Stimulated activated CD4-positive, alpha-beta T cell treated with anti-CD3 and anti-CD28 coated beads, Interleukin-12 subunit alpha, Interleukin-12 subunit beta, amount 100 ng/mL, for 48 hours (primary cell): ENCODE measurements at places on chromosomes 6 and 20.

- no peak for DNase-seq
Observed at GRCh38 chr6:18920701-18921100, 533.6 kb downstream of the RNF144B start.

- DNase-seq: no peak
Observed at GRCh38 chr6:5992551-5993225, 14.0 kb downstream of the NRN1 start.

DNA sequence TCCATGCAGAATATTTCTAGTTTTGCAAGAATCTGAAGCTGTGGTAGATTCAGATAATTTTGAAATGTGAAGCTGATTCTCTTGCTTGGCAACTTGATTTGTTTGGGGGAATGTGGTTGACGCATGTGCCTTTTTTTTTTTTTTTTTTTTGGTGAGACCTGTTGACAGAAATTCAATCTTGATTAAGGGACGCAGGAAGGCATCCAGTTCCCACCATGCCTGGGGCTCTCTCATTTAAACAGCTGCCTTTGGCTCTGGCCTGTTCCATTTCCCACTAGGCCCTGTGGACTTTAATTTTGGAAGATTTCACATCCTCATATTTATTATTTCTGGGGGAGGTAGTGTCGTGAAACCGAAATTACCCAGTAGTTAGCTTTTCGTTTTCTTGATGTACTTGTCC is 8.6 kb downstream of the TPX2 start:
- no peak for DNase-seq

DNA sequence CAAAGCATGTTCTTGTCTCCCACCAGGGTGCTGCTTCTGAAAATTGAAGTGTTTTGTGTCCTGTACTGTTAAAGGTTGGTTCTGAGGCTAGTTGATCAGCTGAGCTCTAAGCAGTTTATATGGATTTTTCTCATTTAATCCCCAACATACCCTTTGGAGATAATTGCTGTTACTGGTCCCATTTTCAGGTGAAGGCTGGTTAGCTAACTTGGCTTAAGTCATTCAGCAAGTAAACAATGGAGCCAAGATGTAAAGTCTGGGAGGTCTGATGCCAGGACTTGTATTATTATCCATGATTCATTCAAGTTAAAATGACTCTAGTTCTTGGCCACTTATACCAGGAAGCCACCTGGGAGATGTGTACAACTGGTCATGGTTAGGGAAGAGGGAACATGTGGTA is 42.5 kb upstream of the FERMT1 start:
- no peak for DNase-seq

GRCh38 chr6:109166673-109167072 is 71.4 kb downstream of the CEP57L1 start:
- DNase-seq: no peak

DNA sequence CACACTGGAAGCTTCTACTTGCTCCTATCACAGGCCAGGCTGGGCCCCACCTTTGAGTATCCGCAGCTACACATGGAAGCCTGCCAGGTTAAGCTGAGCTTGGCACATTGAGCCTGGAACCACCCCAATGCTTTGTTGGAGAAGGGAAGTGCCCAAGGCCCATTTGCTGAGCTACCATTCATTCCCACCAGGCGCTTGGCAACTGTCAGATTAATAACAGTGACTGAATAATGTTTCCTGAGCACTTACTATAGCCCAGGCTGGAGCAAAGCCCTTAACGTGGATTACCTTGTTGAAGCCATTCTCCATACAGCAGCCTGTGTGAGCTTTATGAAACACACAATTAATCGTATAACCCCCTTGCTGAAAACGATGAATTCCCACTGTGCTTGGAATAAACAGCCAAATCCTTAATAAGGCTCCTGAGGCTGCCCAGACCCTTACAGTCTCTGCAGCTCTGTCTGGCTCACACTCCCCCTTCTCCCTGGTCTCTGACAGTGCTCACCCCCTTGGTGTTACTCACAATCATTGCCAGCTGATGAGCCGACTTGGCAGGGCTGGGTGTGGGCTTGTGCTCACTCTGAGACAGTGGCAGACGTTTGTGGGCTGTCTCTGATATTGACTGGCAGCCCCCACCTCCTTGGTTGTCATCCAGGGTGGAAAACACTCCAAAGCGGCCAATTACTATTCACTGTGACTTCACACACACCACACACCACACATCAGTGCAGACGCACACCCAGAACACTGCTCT is 357.1 kb downstream of the MAFB start:
- no peak for DNase-seq

DNA sequence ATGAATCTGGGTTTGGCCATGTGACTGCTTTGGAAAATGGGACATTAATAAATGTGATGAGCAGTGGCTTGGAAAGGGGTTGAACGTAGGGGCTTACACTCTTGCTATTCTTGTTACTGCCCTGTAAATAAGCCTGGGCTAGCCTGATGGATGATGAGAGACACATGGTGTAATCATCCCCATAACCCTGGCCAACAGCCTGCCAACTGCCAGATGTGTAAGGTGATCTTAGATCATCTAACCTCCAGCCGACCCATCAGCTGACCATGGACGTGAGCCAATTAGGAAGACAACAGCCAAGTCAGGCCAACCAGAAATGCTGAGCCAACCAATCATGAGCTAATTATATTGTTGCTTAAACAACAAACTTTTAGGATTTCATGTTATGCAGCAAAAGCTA is 25.2 kb downstream of the FBXO30 start:
- DNase-seq: no peak

DNA sequence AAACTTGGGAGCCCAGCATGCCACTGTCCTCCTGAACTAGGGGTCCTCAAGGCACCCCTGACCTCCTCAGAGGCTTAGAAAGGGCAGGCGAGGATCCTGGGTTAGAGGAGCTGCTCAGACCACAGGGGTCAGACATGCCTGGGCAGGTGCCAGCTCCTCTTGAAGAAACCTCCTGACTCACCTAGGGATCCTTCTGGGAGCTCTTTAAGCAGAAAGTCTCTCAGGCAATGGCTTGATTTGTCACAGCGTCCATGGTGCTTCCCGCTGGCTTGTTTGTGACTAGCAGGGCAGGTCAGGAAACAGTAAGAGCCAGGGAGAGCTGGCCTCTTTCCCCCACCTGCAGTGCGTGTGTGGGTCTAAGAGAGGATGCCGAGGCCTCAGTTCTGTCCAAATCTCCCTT is 174.5 kb upstream of the SNX9 start:
- DNase-seq: no peak

- DNase-seq: no peak
Observed at GRCh38 chr6:166952121-166952520, 4.2 kb downstream of the RNASET2 start.

- no peak for DNase-seq
Observed at GRCh38 chr20:24950128-24950835, 1.2 kb downstream of the CST7 start.

- DNase-seq: no peak
Observed at GRCh38 chr6:33172688-33173534, 19.4 kb downstream of the COL11A2 start.

DNA sequence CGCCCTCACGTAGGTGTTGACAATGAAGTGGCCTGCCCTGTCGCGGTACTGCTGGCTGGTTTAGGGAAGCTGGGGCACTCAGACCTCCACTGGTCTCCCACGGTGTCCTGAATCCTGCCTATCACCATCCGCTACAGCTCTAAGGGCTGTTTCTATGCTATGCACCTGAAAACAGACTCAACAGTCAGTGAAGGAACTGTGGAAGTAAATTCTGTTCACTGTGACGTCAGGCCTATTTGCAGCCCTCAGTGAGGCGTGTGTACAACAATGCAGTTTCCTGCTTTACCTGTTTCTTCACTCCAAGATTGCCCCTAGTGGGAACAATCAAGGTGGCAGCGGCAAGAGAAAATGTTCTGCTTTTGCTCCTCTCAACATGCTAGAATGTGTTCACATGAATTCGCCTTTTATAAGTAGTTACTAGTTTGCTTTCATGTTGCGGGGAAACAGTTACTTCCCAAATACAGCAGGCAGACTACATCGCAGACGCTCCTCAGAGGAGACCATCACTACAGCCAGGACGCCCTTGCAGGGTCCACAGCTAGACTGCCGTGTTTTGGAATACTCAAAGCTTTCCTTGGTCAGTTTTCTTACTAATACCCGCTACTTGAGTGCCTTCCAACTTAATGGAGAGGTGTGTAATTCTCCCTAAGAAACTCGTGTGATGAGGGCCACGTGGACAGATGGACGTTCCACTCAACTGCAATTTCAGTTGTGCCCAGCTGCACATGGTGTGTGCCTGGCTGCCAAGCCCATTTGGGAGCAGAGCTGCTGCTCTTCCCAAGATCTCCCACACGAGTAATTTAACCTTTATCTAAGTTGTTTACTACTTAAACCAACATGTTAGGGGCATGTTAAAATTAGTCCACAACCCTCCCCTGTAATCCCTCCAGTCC is 25.4 kb downstream of the DIDO1 start:
- no peak for DNase-seq

GRCh38 chr20:51348876-51349275 is 193.6 kb downstream of the NFATC2 start:
- DNase-seq: no peak

DNA sequence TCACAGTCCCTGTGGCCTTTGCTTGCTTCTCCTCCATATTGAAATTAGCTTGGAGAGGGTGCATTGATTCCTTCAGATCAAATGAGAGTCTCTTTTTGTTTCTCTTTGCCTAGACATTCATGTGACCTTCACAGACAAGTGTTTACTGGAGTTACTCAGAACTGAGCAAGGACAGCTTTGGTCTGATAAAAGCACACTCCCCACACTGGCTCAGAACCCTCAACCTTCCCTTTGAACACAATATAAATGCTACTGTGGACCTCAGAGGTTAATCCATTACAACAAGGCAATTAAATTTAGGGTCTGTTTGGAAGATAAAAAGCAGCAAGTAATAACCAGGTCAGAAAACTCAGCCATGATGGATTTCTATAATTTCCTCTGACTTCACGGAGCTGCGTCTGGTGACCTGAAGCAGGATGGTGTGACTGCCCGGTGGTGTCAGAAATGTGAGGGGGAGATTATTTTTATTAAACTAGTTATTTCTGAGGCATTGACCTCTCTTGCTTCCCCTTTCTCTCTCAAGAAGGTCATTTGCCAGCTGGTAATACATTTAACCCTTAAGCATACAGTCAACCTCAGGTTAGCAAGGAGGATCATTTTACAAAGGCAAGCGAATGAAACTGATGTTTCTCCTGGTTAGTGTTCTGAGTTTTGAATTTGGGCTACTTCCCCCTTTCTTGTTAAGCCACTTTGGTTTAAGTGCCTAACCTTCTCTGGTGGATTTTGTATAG is 208.2 kb downstream of the CLIC5 start:
- DNase-seq: no peak

GRCh38 chr6:91029211-91029610 is 442.3 kb upstream of the MAP3K7 start:
- DNase-seq: no peak

DNA sequence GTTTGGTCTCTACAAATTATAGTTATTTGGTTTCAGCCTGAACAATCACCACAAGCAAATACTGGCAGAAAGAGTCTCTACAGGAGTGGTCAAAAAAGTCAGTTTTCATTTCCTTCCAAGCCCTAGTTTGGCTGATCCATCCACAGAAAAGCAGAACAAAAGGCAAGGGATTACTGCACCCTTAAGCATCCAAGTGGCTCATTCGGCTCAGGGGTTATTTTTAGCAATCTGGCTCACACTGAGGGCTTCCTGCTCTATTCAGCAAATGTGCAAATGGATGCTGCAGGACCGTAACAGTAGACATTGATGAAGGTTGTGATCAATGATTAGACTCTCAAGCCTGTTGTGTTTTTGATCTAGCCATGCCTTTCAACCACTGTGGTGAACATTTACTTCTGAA is 62.2 kb upstream of the FABP7 start:
- DNase-seq: no peak

DNA sequence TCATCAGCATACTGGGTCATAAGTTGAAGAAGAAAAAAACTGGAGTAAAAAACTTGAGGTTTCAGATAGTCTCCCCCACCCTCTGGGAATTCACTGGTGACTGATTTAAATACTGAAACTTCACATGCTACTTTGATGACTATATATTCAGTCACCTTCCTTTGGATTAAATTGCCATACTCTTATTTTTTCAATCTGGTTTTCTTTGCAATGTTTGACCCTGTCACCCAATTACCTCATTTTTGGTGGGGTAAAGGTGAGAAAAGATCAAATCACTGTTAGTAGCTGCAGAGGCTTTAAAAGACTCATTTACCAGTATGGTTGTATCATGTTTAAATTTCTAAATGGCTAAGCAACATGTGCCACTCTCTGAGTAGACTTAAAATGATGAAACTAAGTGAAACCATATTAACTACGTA is 862.7 kb upstream of the FLRT3 start:
- DNase-seq: no peak

DNA sequence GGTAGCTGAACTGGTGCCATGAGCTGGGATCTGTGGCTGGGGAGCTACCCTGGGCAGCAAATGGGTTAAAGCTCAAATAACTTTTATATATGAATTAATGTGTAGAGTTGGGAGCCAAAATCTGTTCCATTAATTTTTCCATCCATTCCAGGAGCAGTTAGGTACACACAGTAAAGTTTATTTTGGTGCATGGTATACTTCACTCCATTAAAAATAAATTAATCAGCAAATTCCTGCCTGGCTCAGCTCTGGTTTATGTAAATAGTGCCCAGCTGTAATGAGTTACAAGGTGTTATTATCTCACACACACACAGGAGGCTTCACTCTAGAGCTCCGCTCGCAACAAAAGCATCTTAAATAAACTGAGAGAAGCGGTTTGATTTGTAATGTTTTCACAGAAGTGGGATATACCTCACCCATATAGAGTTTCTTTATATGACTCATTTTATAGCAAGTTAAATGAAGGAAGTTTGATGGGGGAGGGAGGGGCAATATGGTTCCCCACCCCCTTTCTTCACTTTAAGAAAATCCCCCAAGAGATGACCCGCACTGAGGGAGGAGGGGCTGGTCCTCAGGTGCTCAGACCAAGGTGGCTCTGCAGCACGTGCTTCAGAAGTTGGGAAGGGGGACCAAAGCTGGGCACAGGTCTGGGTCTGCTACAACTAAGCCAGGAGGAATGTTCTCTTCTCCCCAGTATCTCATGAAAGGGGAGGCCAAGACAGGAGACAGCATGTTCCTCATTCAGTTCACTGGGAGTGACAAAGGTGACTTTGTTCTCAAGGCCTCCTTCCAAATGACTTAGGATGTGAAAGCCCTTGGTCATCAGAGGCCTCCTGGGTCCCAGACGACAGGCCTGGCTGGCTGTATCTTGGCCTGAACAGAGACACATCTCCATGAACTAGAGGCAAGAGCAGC is 10.5 kb upstream of the FAM83C start:
- DNase-seq: no peak

- no peak for DNase-seq
Observed at GRCh38 chr6:118965371-118965770, 30.4 kb upstream of the MCM9 start.

GRCh38 chr20:58660855-58661597 is 9.9 kb downstream of the STX16 start:
- no peak for DNase-seq

- DNase-seq: no peak
Observed at GRCh38 chr20:64277571-64278316, 22.2 kb downstream of the PCMTD2 start.
